ENCODE measurements at places on chromosomes 16 and 17. TPM values are rescaled to one million over a fixed set of nuclear protein-coding genes. Genes with fewer than 3 reads are reported as not detected.
A peak's percentile ranks its signal among the peaks of the same experiment; 100 is the strongest.

ADGRG3 gene
- total RNA-seq, result 0.82 TPM

POLDIP2 gene
- 157 TPM for total RNA-seq

GRCh38 chr16:86529160-86529559 lies 18.8 kb downstream of the FOXF1 start:
- peak; percentile 6 for DNase-seq

GRCh38 chr16:55370762-55371482 lies 46.9 kb downstream of the IRX6 start:
- peak; percentile 85 for DNase-seq

DNA sequence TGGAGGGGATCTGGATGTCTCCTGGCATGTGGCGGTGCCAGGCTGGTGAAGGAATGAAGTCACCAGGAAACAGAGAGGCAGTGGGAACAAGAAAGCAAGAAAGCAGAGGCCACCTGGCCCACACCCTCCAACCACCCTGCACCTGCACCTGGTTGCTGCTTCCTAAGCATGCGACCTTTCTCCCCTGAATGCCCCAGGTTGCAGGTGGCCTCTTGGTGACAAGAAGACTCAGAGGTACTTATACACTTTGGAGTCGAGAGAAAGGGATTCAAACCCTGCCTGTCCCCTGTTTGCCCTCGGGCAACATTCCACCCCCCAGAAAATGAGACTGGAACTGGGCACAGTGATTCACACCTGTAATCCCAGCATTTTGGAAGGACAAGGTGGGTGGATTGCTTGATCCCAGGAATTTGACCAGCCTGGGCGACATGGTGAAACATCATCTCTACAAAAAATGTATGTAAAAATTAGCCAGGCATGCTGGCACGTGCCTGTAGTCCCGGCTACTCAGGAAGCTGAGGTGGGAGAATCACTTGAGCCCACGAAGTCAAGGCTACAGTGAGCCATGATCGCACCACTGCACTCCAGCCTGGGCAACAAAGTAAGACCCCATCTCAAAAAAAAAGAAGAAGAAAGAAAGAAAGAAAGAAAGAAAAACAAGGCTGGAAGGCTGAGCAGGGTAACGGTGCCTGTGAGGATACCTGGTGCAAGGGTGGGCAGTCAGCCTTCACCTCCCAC lies 34.6 kb upstream of the TNRC6C start:
- DNase-seq, result no peak

KRT36 gene
- total RNA-seq, result not detected

BRICD5 gene
- total RNA-seq, result 10.0 TPM

SPATA20 gene
- 68.7 TPM for total RNA-seq

DNA sequence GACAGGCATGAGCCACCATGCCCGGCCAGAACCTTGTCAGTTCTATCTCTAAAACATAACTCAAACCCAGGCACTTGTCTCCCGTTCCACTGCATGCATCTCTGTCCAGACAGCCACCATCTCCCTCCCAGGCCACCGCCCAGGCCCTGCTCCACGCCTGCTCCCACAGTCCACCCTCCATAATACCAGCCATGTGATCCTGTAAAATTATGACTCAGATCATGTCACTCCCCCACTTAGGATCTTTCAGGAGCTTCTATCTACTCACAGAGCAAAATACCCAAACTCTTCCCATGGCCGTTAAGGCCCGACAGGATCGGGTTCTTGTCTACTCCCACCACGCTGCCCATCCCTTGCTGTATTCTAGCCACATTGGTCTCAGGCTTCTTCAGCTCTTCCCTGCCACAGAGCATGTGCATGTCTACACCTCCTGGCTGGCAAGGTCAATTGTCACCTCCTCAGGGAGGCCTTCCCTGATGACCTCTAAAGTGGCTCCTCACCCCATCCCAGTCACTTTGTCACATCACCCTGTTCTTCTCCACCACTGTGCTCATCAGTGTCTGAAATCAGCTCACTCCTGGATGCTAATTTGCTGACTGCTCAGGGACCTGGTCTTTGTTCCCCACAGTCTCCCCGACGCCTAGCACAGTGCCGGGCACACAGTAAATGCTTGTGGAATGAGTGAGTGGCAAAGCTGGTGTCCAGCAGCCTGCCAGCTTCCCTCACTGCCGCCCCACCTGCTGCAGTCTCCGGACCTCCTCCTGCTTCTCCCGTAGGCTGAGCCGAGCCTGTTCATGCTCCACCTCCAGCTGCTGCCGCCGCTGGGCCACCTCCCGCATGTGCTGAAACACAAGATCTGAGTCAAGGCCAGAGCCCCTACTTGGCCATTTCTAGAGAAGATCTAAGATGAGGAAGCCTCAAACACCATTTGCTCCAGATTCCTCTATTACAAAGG lies 6.7 kb downstream of the TSPOAP1 start:
- DNase-seq, result peak; percentile 12

- no peak for DNase-seq
These were observed 18.1 kb downstream of the TMC7 start for GRCh38 chr16:19001788-19002187.

- peak; percentile 55 for DNase-seq
These were observed 9.2 kb downstream of the MMP15 start for GRCh38 chr16:58034774-58035173.

GRCh38 chr17:32258383-32259140 lies 7.1 kb upstream of the RHBDL3 start:
- no peak for DNase-seq

DNA sequence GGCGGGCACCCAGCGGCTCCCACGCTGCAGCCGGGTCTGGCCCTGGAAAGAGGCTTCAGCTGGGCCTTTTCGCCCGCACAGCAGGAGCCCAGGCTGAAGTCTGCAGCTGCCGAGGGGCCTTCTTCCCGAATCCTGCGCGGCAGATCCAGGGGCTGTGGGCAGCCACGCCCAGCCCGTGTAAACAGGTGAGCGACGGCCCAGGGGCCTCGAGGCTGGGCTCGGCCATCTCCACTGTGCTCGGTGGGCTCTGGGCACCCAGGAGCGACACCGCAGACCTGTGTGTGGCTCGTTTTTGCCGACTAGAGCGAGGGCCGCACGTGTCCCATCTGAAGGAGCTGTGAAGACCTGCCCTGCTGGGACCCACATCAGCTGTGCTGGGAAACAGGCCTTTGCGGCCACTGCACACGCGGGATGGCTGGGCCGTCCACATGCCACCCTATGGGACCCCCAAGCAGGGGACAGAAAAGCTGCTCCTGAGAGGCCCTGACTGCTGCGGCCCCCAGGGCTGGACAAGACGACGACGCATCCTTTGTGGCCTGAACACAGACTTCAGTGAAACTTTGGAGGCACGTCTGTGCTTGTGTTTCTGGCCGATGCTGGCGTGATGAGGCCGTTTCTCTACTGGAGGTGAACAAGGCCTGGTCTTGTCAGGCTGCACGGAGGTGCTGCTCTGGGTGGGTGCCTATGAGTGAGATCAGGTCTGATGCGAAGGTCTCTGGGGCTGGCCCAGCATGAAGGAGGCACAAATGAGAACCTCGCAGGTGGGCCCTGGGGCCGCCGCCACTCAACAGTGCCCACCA lies 5.2 kb upstream of the APRT start:
- no peak for DNase-seq

DNA sequence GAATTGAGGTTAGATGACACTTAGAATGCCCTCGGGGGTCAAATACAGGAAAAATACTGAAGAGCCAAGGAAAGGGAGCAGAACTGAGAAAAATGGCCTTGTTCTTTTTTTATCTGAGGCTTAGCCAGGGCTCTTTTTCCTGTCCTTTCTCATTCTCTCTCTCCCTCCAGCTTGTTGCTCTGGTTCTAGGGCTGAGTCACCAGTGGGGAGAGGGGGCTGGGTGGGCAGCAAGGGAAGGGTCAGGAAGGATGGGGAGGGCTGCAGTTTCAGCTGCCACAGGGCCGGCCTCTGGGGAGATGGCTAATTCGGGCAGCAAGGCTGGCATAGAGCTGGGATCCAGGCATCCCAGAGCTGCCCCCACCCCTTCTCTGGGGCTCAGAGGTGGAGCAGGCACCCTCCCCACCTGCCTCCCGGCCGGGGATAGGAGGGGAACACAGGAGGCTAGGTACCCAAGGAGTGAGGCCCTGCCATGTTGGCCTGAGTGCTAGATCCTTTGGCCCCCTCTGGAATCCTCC lies 3.9 kb downstream of the ITGA3 start:
- DNase-seq, result no peak

RCVRN gene
- 0.12 TPM for total RNA-seq

UBALD2 gene
- total RNA-seq, result 35.4 TPM

DNA sequence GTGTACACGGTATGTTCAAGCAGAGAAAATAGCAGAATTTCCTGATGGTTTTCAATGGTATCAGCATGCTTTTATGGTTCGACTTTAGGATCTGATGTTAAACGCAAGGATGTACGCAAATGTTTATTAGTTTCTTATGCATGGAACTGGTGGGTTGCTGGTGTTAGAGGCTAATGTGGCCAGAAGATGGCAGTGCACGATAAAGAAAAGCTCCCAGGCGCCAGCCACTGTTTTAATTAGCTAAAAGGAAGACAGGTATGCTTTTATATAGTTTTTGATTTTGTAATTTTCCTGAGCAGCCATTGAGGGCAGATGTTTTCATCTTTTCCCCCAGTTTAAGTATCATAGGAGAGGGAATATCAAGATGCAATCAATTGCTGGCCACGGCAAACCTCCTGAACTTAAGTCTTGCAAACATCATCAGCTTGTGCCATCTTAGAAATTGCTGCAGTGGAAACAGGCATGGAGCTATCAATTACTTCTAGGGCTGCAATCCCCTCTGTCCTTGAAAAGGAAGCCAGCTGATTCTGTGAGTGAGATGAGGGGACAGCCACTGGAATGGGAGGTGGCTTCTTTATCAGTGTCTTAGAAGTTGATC lies 648.5 kb upstream of the RBFOX1 start:
- DNase-seq, result no peak

DHX40 gene
- total RNA-seq, result 20.9 TPM

PDILT gene
- total RNA-seq, result not detected

- DNase-seq, result peak; percentile 85
These were observed 13.9 kb downstream of the HAGH start for GRCh38 chr16:1812732-1813163.

DNA sequence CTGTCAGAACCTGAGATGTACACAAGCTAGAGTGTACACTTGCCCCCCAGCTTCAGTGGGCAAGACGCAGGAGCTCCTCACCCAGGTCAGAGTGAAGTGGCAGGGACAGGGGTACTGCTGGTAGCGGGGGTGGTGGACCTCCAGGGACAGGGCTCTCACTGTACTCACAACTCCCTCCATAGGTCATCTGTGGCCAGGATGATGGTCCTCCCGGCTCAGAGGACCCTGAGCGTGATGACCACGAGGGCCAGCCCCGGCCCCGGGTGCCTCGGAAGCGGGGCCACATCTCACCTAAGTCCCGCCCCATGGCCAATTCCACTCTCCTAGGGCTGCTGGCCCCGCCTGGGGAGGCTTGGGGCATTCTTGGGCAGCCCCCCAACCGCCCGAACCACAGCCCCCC lies 2.7 kb downstream of the NXPH3 start:
- no peak for DNase-seq

DNA sequence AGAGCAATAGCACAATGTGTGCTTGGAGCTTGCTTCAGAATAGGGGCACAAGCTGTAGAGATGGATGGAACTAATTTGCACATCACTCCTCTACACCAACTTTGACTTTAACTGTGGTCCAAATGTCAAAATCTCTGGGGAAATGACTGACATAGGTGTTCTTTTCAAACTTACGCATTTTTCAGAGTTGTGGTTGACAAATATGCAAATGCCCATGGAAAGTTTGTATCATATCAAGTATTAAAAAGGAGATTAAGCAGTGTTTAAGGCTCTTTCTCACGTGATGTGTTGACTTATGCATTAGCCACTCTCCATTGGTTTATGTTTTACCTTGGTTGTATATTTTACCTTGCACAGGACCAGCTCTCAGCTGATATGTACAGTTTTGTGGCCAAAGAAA lies 77.1 kb downstream of the ELAC2 start:
- DNase-seq, result no peak

ABCC12 gene
- total RNA-seq, result not detected

DNA sequence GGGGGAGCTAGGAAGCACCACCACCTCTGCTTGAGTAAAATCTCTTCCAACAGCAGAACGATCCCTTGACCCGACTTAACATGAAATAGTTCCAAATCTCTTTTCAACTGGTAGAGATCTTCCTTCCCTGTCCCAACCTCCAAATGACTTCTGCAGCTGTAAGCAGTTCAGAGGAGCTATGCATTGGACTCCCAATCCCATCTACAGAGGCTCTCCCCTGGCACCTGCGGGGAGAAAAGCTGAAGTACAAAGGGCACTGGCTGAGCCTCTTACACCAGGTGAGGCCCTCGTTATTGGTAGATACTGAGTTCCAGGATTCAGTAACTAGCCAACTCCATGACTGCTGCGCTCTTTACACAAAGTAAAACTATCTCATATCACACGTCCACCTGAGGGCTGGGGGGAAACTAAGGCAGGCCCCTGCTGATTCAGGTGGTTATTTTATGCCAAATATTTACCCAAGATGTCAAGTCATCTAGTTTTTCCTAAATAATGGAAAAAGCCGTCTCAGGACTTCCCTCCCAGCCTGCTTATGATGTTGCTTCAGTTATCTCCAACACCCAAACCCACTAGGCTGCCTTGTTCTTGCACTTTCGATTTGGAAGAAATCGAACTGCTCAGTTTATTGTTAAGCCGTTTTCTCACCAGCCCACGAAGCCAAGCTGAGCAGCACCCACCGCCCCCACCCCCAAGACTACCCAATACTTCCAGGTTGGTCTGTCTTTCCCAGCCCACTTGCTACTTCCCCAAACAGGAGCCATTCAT lies 3.2 kb downstream of the ACTG1 start:
- peak; percentile 19 for DNase-seq

TP53I13 gene
- total RNA-seq, result 40.1 TPM

GRCh38 chr17:1223662-1224061 lies 43.9 kb upstream of the ABR start:
- no peak for DNase-seq

IL34 gene
- 1.5 TPM for total RNA-seq

RABEP2 gene
- 20.5 TPM for total RNA-seq

- no peak for DNase-seq
These were observed 23.7 kb downstream of the WIPF2 start for GRCh38 chr17:40242774-40243173.

DNA sequence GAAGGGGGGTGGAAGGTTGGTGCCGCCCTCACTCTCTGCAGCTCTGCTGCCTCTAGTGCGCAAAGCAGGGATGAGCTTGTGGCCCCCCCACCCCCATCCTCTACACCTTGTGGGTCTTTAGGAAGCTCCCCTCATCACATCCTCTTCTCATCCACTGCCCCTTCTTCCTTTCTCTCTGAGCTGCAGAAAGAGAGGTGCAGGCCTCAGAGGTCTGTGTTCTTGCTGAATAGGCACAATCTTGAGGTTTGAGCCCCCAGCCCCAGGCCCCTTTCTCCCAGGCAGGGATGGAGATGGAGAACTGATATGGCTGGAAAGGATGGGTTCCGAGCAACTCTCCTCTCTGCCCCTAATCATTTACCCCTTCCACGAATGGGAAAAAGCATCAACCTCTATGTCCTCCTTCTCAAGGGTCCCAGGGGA lies 2.6 kb downstream of the CACNA1G start:
- DNase-seq, result no peak

SALL1 gene
- total RNA-seq, result not detected

DNA sequence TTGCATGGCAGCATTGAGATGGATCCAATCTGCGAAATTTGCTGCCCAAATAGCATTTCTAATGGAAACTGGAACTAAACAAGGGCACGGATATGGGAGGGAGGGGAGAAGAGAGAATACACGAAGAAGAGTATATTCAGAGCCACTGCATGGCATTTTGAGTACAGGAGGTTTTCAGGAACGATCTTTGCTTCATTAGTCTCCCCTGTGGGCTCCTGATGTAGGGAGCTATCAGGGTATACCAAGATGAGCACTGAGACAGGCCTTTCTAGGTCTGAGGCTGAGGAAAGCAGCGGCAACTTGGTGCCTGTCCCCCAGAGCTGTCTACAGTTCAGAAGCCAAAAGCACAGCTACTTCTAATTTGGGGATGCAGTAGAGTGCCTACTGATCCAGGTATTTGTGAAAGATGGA lies 257.7 kb upstream of the PMFBP1 start:
- DNase-seq, result no peak

Data from left ventricle myocardium superior (tissue), 1 donor.